ENCODE measurements at places on chromosomes 7 and 10.

DNA sequence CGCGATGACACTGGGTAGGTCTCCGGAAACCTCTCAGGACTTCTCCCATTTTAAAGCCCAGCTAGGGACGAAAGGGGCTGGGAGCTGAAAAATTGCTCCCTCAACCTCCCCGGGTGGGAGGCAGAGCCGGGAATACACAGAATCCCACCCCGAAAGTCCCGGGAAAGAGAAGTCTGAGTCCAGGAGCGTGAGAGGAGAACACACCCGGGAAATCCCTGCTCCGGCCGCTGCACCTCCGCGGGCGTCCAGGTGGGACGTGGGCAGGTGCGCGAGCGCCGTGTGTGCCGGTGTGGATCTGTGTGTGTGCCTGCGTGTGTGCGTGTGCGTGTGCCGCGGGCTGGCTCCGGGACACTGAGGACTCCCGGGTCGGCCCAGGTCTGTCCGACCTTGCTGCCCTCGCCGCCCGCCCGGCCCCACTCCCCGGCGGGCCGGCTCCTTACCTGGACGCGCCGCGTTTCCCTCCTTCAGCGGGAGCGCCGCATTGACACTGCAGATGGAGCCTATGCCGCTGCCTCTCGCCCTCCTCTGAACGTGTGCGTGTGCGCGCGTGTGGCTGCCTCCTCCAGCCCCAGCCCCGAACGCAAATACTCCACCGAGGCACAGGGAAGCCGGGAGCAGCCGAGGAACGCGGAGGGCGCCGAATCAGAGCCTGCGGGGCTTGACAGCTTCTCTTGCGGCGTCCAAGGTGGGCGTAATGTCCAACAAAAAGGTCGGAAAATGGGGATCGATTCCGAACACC lies at the start of gene PLXNA4:
PLXNA4 (minus strand) TSS at position 489 of the 739 bp plus-strand sequence. CDS start 67,777 bp downstream, outside the sequence.
- DNase-seq: peak; percentile 36

DNA sequence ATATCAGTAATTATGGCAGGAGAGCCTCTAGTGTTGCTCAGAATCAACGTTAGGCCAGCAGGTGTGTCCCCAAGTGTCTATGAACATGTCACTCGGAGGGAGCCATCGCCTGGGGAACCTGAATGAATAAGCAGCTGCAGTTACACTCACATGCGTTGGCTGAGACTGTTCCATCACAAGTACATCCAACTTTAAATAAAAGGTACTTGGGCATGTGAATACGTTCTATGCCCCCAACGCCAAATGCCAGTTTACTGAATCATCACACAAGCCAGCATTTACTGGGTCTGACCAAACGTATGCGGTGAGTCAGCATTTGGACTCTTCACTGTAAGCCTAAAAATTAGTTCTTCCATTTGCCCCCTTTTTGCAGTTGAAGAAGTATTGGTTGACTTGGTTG lies 207.6 kb upstream of the PLXNA4 start:
- no peak for DNase-seq

DNA sequence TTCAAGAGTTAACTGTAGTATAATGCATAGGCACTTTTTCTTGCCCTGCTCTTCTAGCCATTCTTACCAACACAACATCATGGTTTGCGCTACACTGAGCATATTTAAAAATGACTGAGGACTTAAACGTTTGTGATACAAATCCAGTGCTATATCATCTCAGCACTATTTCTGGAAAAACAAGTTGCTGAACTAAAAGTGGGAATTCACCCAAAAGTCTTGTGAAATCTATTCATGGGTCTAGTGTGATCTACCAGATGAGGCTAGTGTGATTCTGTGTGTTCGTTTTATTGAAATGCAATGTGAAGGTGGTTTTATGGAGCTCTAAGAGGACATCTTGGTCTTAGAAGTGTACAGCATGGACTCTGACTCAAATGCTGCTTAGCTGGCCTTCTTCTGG lies 584.6 kb upstream of the POM121L12 start:
- DNase-seq: no peak

- DNase-seq: no peak
Observed at GRCh38 chr7:457814-458510, 61.7 kb downstream of the PDGFA start.

DNA sequence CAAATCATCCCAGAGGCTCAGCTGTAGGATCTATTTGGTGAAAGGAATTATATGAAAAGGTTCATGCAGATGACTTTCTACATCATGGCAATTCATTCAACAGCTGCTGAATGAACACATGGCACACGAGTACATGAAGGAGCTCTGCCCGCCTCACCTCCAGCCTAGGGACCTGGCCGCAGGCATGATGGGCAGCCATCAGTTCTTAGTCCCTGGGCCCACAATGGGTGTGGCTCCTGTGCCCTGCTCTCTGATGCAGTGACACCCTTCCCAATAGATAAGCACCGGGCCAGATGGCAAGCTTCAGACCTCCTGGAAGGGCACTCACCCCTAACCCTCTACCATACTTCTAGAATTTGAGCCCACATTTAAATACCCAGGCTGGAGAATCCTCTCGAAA lies 3.5 kb downstream of the CHST15 start:
- no peak for DNase-seq

- DNase-seq: no peak
Observed at GRCh38 chr7:150324373-150324961, 1.1 kb upstream of the ACTR3C start.

GRCh38 chr7:28697913-28698563 lies 260.1 kb downstream of the TRIL start:
- no peak for DNase-seq

GRCh38 chr10:124999433-125000365 lies 57.8 kb downstream of the ZRANB1 start:
- no peak for DNase-seq

- DNase-seq: no peak
Observed at GRCh38 chr10:110409926-110410325, 87.8 kb upstream of the DUSP5 start.

GRCh38 chr7:31761646-31762045 lies 74.6 kb downstream of the PPP1R17 start:
- DNase-seq: no peak

DNA sequence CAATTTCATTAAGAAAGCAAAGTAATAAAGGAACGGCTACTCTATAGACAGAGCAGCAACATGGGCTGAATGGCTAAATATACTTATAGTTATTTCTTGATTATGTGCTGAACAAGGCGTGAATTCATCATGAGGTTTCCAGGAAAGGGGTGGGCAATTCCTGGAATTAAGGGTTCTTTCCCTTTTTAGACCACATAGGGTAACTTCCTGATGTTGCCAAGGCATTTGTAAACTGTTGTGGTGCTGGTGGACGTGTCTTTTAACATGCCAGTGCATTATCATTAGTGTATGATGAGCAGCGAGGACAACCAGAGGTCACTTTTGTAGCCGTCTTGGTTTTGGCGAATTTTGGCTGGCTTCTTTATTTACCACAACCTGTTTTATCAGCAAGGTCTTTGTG lies 28.5 kb upstream of the ZMYND11 start:
- peak; percentile 65 for DNase-seq

GRCh38 chr7:117112640-117113039 lies 159.3 kb downstream of the ST7 start:
- no peak for DNase-seq
